GM23338 (cell line): ENCODE measurements at places on chromosomes 1 and 21. TPM values are rescaled to one million over a fixed set of nuclear protein-coding genes. Genes with fewer than 3 reads are reported as not detected.

DNA sequence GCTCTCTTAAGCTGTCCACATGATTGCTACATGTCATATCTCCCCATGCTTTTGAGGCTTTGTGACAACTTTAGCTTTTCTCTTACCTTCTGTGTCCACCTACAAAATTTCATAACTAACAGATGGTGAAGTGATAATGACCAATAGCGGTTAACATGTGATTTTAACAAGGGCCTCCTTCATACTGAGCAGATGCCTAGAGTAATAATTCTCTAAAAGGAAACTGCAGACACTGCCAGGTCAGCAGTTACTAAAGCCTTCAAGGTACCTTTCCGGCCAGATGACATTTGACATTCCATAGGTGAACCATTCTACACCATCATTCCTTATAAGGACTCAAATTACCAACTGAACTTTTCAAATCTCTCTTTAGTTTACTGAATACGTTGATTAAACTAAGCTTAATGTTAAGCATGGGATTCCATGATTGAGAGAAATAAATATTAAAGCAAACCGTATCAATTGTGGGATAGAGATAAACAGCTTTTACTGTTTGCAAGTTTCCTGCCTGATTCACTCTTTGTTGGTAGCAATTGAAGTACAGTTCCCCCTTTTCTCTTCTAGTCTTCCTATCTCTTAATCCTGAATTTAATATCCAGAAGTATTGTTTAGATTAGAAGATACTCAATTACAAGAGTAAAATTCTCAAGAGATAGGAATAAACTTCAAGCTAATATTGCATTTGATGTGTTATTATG, 205.1 kb downstream of the PLA2G4A start:
- no peaks in the 10 kb centered on the region for H3K4me1 ChIP-seq
- H3K36me3 ChIP-seq, result no peaks in the 10 kb centered on the region
- no peak overlapping the region for H3K27ac ChIP-seq
- DNase-seq, result no peak
- H3K27me3 ChIP-seq, result no peaks in the 10 kb centered on the region

DNA sequence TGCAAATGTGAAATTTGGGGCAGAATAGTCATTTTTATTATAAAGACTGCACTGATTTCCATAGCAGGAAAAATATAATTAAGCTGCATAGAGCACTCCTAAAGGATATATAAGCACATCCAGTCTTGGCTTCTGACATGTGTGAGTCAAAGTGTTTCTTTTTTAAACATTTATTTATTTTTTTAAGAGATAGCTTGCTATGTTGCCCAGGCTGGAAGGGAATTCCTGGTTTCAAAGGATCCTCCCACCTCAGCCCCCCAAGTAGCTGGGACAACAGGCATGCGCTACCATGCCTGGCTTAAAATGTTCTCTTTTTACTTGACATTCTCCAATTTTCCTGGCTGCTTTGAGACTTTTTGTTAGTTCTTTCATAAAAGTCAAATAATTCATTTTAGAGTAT, 126.1 kb downstream of the HMCN1 start:
- no peak for DNase-seq
- no peaks in the 10 kb centered on the region for H3K27me3 ChIP-seq
- no peaks in the 10 kb centered on the region for H3K36me3 ChIP-seq
- no peak overlapping the region for H3K4me3 ChIP-seq
- H3K27ac ChIP-seq, result no peak overlapping the region
- H3K4me1 ChIP-seq, result peaks cover 19% of the 10 kb centered on the region

- no peaks in the 10 kb centered on the region for H3K36me3 ChIP-seq
- no peaks in the 10 kb centered on the region for H3K4me1 ChIP-seq
- H3K27me3 ChIP-seq, result no peaks in the 10 kb centered on the region
- H3K27ac ChIP-seq, result no peak overlapping the region
- H3K4me3 ChIP-seq, result no peak overlapping the region
Measured at GRCh38 chr1:3119725-3120124, 50.7 kb downstream of the PRDM16 start.

- no peaks in the 10 kb centered on the region for H3K4me1 ChIP-seq
- no peaks in the 10 kb centered on the region for H3K36me3 ChIP-seq
- no peaks in the 10 kb centered on the region for H3K27me3 ChIP-seq
- DNase-seq, result no peak
Measured at GRCh38 chr1:182406012-182406411, 5.5 kb upstream of the TEDDM1 start.

DNA sequence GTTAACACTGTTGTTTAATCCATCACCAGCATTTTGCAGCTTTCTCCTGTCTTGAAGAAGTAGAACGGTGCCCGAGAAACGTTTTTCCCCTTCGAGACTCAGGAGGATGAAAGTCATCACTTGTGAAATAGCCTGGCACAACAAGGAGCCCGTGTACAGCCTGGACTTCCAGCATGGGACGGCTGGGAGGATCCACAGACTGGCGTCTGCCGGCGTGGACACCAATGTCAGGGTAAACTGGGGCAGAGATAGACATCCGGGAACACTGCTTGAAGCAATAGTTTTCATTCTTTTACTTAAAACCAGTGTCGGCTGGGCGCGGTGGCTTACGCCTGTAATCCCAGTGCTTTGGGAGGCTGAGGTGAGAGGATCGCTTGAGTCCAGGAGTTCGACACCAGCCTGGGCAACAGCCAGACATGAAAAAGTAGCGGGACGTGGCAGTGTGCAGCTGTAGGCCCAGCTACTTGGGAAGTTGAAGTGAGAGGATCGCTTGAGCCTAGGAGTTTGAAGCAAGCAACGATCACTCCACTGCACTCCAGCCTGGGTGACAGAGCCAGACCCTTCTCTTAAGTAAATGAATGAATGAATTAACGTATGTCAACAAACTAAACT, 945 bp downstream of the CHAF1B start:
- peak; percentile 7 for DNase-seq
- H3K27me3 ChIP-seq, result no peaks in the 10 kb centered on the region
- 0 out of 2 replicates have a peak, but pooled peaks cover 1% of the 10 kb centered on the region for H3K36me3 ChIP-seq
- peak overlapping the region; percentile 97 for H3K4me3 ChIP-seq
- H3K4me1 ChIP-seq, result peaks cover 11% of the 10 kb centered on the region; the same call in 1 of the 2 replicates

DNA sequence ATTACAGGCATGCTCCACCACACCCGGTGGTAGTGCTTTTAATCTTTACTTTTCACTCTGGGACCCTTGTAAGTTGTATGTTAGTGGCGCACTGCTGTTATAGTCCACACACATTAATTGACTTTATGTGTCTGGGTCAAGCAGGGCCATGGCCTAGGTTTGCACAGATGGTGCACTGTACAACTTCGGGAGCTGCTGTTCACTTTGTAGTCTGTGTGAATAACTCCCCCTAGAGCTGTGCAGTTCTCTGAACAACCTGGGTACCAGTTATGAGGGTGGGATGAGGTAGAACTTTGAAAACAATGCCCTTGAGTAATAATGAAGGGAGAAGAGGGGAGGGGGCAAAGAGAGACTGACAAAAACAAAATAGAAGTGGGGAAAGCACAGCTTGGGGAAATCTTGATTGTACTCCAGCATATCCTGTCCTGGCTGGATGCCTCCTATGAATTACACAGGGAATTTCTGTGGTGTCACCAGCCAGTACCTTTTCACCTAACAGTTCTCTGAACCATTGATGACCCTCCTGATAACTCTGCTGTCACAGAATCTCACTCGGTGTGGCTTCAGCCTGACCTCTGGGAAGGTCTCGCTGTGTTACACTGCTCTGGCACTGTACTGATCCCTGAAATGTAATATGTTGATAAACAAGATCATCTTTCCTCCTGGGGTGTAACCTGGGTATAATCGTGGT, 2.2 kb downstream of the PTGFRN start:
- DNase-seq, result no peak
- peaks cover 40% of the 10 kb centered on the region for H3K4me1 ChIP-seq
- peak overlapping the region; percentile 97 for H3K4me3 ChIP-seq
- H3K27ac ChIP-seq, result no peak overlapping the region
- H3K36me3 ChIP-seq, result peaks cover 11% of the 10 kb centered on the region; the same call in 1 of the 2 replicates
- no peaks in the 10 kb centered on the region for H3K27me3 ChIP-seq

GRCh38 chr1:151728151-151729054, 7.1 kb downstream of the RIIAD1 start:
- H3K4me3 ChIP-seq, result peak overlapping the region; percentile 45
- peaks cover 24% of the 10 kb centered on the region for H3K4me1 ChIP-seq
- peak; percentile 72 for DNase-seq
- no peaks in the 10 kb centered on the region for H3K36me3 ChIP-seq
- H3K27me3 ChIP-seq, result peaks cover 3% of the 10 kb centered on the region

DNA sequence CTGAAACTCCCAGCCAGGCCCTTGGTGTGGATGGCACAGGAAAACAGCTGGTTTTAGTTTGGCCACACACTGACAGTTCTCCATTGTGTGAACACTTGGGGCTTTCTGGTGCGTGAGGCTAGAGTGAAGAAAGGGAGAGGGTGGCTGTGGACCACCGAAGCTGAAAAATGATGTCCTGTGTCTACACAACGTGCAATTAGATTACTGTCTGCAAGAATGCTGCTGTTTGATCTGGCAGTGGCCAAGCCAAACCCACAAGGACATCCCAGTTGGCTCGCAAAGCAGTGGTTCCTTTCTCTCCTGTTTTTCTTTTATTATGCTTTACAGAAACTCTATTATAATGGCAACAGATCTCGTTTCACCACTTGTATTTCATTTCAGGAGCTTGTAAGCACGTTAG, 58.9 kb downstream of the ERG start:
- H3K27ac ChIP-seq, result no peak overlapping the region
- no peak for DNase-seq
- no peaks in the 10 kb centered on the region for H3K36me3 ChIP-seq
- no peaks in the 10 kb centered on the region for H3K27me3 ChIP-seq
- H3K4me3 ChIP-seq, result no peak overlapping the region

GRCh38 chr1:205642679-205643307, 11.0 kb upstream of the ELK4 start:
- no peak overlapping the region for H3K27ac ChIP-seq
- no peak overlapping the region for H3K4me3 ChIP-seq
- no peaks in the 10 kb centered on the region for H3K27me3 ChIP-seq
- no peak for DNase-seq
- H3K36me3 ChIP-seq, result no peaks in the 10 kb centered on the region

GRCh38 chr1:235045921-235046601, 82.6 kb downstream of the TOMM20 start:
- DNase-seq, result no peak
- H3K27ac ChIP-seq, result no peak overlapping the region
- H3K4me3 ChIP-seq, result no peak overlapping the region
- no peaks in the 10 kb centered on the region for H3K27me3 ChIP-seq
- no peaks in the 10 kb centered on the region for H3K4me1 ChIP-seq
- no peaks in the 10 kb centered on the region for H3K36me3 ChIP-seq

GRCh38 chr1:229938551-229938950, 128.5 kb upstream of the GALNT2 start:
- no peak overlapping the region for H3K4me3 ChIP-seq
- no peak overlapping the region for H3K27ac ChIP-seq
- no peak for DNase-seq

DNA sequence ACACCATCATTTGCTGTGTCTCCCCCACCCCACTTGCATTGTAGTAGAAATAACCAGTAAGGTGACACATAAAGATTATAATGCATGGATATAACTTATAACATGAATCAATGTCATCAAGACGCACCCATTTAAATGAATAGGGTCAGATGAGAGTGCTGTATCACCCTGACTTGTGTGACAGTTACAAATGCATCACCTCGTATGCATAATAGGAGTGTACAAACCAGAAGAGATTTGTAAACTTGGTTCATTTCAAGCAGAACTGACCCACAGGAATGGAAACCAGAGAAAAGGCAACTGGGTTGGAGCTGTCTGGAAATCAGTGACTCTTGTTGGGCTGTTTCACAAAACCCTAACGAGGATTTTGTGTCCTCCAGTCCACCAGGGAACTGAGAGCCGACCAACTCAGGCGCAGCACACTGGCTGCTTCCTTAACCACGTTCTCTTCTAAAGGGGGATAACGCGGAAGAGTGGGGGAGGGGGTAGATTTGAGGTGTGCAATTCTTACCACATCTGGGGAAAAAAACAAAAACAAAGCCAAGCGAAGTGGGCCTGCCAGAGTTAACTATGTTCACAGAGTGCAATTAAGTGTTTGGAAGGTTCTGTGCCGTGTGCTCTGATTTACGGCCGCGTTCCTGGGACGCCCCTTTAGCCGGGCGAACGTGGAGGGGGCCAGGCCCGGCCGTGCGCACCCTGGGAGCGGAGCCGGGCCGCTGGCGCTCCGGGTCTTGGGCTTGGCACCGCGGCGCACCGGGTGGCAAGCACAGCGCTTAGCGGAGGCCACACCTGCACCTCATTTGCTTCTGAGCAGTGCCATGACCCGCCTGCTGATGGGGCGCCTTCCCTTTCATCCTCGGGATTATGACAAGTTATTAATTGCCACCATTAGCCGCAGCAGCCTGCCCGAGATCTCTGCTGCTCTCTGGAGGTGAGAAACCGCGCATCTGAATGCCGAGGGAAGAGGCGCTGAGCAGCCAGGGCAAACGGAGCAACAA, 248.8 kb upstream of the FOXD3 start:
- H3K27ac ChIP-seq, result no peak overlapping the region
- peaks cover 25% of the 10 kb centered on the region for H3K4me1 ChIP-seq
- no peaks in the 10 kb centered on the region for H3K36me3 ChIP-seq
- DNase-seq, result peak; percentile 73
- peaks cover 44% of the 10 kb centered on the region for H3K27me3 ChIP-seq

- no peak overlapping the region for H3K27ac ChIP-seq
- H3K27me3 ChIP-seq, result no peaks in the 10 kb centered on the region
- no peak overlapping the region for H3K4me3 ChIP-seq
- no peaks in the 10 kb centered on the region for H3K4me1 ChIP-seq
- no peaks in the 10 kb centered on the region for H3K36me3 ChIP-seq
Measured at GRCh38 chr1:56320464-56321149, 258.8 kb downstream of the PLPP3 start.

GRCh38 chr1:206631085-206631509, 4.2 kb upstream of the DYRK3 start:
- peaks cover 7% of the 10 kb centered on the region for H3K27me3 ChIP-seq
- no peak overlapping the region for H3K4me3 ChIP-seq
- H3K36me3 ChIP-seq, result no peaks in the 10 kb centered on the region
- H3K27ac ChIP-seq, result no peak overlapping the region
- H3K4me1 ChIP-seq, result peaks cover 19% of the 10 kb centered on the region

DNA sequence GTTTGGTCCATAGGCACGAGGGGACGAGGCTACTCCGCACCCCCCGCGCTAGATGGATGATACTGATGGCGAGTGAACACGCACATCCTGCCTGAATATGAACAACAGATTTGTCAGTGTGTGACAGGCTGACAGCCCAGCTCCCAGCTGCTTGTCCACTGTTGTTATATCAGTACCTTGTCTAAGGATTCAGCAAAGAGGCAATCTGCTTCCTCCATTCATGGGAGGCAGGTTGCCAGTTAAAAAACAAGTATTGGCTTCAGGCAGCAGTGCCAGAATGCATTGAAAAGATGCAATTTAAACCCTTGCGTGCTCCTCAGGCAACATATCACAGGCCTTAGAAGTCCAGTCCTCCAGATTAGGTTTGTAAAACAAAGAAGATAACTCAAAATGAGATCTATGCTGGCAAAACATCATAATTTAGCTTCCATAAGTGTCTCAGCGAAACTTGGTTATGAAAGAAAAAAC, 223.3 kb downstream of the GPATCH2 start:
- DNase-seq, result no peak
- H3K4me3 ChIP-seq, result no peak overlapping the region

GRCh38 chr1:160460214-160460642, 59.9 kb downstream of the VANGL2 start:
- H3K27ac ChIP-seq, result no peak overlapping the region
- H3K36me3 ChIP-seq, result no peaks in the 10 kb centered on the region
- peaks cover 11% of the 10 kb centered on the region; the same call in 1 of the 2 replicates for H3K4me1 ChIP-seq
- DNase-seq, result no peak

Gene CD1B
- total RNA-seq, result not detected in 2 replicates

Gene AADACL4
- total RNA-seq, result not detected in 2 replicates

Gene C1QA
- not detected in 2 replicates for total RNA-seq

Gene ERRFI1
- 51.3 and 59.8 TPM in 2 replicates for total RNA-seq

Gene MIXL1
- total RNA-seq, result 0.97 and 2.6 TPM in 2 replicates

Gene SRGAP2B
- 16.3 and 28.8 TPM in 2 replicates for total RNA-seq

Gene AKR7A2
- 53.6 and 60.0 TPM in 2 replicates for total RNA-seq

Gene ADPRS
- total RNA-seq, result 46.6 and 47.1 TPM in 2 replicates

Gene ZFP69B
- total RNA-seq, result 10.0 and 10.8 TPM in 2 replicates

Gene NTNG1
- 9.1 and 10.3 TPM in 2 replicates for total RNA-seq
